Left lung (tissue), 14 donors: ENCODE measurements at places on chromosomes 2 and 18. TPM values are rescaled to one million over a fixed set of nuclear protein-coding genes. Genes with fewer than 3 reads are reported as not detected.

- DNase-seq, result no peak
Observed at GRCh38 chr18:9862686-9863085, 23.1 kb upstream of the TXNDC2 start.

SPP2 gene
- total RNA-seq, result not detected

- no peak for DNase-seq
Observed at GRCh38 chr2:69629921-69630608, 13.5 kb downstream of the AAK1 start.

GRCh38 chr2:64283641-64284361 lies 139.6 kb upstream of the PELI1 start:
- no peak for DNase-seq

- DNase-seq, result no peak
Observed at GRCh38 chr18:48573632-48574283, 34.9 kb downstream of the CTIF start.

- no peak for DNase-seq
Observed at GRCh38 chr2:32773448-32773808, 145.6 kb downstream of the TTC27 start.

DNA sequence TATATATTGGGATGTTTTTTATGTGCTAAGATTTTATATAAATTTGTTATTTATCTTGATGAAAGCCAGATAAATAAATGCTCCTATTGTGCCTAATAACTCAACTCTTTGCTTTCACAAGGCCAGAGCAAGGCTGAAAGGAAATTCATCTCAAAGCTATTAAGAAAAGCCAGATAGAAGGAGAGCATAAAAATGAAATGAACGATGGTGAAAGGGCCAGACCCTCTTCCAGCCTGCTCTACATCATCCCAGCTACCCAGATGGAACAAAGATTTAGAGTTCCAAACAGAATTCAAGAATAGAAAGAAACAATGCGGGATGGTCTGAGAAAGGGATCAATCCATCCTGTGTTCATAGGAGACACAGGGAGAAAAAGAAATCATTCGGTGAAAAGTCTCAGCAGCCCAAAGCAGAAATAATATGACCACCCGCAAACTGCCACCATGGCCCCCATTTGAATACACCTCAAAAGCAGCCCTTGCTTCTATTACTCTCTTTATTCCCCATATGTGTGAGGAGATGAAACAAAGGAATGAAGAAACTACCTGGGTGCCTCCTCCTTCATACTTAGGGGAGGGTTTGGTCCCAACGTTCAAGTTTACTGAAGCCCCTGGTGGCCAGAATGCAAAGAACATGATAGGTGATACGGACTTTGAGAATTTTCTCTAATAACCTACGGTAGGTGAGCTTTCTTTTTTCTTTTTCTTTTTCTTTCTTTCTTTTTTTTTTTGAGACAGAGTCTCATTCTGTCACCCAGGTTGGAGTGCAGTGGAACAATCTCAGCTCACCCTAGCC lies 110.1 kb upstream of the FBXO11 start:
- no peak for DNase-seq

DNA sequence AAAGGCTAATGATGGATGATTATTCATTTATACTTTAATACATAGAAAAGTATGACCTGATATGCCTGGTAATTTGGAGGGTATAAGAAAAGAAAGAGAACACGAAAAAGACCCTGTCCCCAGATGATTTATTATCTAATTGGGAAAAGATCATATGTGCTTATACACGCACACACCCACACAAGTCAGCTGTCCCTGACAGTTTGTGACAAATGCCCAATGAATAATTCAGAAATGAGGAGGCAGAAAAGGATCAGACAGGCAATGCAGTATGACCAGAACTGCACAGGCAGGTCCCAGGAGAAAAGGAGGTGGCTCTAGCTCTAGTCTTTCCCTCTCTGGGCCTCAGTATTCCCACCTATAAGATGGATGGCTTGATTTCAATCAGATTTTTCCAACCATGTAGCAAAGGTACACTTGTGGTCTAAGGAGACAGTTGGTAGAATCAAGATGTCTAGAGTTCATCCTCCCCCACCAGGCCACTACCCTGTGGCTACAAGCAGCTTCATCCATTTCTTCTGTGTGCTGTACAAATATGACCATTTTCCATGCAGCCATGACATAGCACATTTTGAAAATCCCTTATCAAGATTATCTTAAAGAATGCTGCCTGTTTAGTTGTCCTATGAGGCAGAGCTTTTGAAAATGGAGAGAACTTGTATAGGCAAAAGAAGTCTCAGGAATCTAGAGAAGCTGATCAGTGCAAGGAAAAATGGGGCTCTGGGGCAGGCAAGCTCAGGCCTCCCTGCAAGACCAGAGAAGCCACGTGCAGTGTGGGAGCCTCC lies 19.7 kb downstream of the CYRIA start:
- DNase-seq, result no peak

DNA sequence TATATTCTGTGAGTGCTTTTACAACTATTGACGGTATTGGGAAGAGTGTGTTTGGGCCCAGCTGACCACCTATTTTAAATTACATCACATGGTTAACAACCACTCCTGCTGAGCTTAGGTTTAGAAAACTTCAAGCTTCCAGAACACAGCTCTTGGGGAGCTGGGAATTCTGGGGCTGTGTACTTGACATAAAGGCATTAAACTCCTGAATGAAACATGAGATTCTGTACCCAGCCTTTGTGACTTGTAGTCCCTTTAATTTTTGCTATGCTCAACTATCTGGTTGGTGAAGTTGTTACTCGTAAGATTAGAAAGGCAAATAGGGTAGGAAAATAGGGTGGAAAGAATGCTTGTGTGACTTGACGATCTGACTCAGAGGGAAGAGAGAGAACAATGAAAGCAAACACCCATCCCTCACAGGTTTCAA lies 66.9 kb downstream of the LTBP1 start:
- no peak for DNase-seq

DNA sequence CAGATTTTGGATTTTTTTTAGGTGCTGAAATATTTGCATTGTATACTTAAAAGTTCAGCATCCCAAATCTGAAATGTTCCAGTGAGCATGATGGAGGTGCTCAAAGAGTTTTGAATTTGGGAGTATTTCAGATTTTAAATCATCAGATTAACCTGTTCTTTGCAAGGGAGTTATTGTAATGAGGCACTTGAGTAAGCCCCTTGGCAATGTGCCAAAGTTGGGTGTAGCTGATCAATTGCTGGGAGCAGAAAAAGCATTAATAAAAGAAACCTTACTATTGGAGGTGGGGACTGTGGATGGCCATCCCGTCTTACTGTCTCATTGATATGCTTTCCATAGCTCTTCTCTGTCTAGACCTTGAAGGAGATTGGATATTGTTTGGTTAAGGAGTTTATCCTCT lies 28.3 kb downstream of the MALT1 start:
- DNase-seq, result no peak
